Activated CD4-positive, alpha-beta T cell treated with anti-CD3 and anti-CD28 coated beads, Interleukin-2, amount 10 ng/mL, durations not matched to agents 24 days and 14 days (primary cell): ENCODE measurements at places on chromosomes 12 and 14.
A peak's percentile ranks its signal among the peaks of the same experiment; 100 is the strongest.

GRCh38 chr12:104643819-104644669, 187.3 kb downstream of the CHST11 start:
- no peak for DNase-seq

DNA sequence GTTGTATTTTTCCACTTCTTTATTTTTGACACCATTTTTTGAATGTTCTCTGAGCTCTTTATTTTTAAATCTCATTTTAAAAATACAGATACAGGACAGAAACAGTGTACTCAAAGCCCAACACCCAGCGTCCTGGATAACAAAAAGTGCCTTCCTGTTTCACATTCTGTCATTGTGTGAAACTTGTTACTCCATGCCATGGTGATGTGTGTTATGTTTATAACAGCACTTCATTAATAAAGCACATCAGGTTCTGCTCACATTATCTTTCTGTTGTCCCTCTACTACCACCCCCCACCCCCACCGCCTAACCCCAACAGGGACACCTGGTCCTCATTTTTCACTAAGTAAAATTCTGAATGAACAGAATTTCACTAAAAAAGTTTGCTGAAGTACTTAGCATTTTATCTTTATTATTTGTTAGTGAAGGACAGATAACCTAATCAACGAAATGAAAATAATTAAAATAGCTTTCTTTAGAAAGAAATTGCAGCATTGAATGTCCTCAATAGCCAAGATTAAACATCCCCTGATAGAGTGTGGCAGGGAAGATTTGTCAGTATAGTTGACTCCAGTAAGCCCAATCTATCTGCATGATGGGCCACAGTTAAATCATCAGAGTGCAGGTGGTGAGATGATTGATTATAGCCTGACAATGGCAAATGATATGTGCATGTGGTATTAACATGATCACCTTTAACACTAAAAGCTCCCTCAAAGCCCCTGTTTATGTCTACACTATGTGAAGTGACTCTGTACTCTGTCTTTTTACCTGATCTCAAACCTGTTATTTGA, 153.9 kb downstream of the ACSS3 start:
- no peak for DNase-seq

- DNase-seq: no peak
Measured at GRCh38 chr12:125166041-125166440, 100.8 kb downstream of the AACS start.

DNA sequence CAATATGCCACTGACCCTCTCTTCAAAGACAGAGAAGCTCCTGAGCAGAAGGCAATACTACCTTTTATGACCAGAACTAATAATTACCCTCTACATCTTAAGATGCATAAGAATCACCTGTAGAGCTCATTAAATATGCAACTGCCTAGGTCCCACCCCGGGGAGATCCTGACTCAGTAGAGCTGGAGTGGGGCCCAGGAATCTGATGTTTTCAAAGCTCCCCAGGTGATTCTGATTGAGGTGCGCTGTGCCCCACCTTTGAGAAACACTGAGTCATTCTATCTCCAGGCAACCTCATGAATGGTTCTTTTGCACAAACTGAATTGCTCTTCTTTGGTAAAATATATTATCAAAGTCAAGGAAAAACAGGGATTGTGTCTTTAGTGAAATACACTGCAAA, 149.3 kb upstream of the BMP4 start:
- DNase-seq: no peak

- DNase-seq: no peak
Measured at GRCh38 chr12:132284071-132284826, 45.1 kb downstream of the GALNT9 start.

DNA sequence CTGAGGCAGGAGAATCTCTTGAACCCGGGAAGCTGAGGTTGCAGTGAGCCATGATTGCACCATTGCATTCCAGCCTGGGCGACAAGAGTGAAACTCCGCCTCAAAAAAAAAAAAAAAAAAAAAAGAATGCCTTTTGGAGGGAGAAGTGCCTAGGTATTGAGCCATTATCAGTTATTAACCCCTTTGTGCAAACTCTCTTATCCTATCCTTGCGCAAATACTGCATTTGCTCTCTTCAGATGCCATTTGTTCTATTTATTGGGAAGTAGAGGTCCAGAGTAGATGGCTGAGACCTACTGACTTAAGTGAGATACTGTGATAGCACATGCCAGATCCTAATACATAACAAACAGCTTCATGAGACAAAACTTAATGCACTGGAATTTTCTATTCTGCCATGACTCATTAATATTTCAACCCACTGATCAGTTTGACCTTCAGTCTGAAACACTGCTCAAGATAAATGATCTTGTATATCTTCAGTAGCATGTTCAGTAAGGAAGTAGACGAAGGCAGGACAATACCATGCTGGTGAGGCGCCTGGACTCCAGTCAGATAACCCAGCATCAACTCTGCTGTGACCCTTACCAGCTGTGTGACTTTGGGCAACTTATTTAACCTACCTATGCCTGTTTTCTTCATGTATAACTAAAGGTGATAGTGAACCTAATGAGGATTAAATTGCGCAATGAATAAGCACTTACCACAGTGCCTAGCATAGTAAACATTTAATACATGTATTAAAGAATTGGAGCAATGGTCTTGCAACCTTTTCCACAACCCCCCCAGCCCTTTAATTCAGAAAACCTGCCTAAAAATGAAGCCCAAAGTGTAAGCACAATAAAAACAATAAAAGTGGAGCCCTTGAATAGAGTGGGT, 5.7 kb upstream of the DNAAF2 start:
- peak; percentile 49 for DNase-seq

- DNase-seq: no peak
Measured at GRCh38 chr12:87096082-87096585, 839.9 kb upstream of the MGAT4C start.

- DNase-seq: peak; percentile 56
Measured at GRCh38 chr12:546265-546919, 86.7 kb downstream of the B4GALNT3 start.

GRCh38 chr14:75634848-75635247, 25.8 kb downstream of the ERG28 start:
- DNase-seq: no peak

- peak; percentile 84 for DNase-seq
Measured at GRCh38 chr12:10722502-10722904, 620 bp downstream of the YBX3 start.

DNA sequence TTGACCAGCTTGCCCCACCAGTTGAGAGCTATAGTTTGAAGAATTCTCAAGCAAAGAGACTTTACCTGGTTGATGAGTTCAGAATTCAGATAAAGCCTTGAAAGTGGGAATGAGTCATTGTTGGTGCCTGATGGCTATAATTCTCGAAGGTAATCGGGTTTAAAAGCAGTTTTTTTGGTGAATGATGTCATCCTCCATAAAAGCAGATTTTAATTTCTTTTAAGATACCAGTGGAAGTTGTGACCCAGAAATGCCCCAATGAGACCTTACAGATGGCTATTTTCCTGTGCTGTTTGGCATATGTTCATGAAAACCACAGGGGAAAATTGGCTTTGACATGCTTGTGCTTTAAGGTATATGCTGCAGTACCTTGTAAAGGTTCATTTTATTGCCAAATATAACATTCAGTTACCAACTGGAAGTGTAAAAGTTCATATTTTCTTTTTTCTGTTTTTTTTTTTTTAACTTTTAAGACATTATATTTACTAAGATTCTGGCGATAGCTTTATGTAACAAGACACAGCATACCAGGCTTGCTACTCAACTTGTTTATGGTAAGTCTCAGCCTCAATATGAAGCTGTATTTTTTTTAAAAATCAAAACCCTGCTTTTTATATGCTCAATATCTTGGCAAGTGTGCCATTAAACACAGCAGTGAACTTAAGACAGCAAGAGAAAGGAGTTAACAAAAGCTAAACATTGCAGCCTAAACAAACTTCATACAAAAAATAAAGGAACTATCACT, 119.3 kb downstream of the LMNTD1 start:
- DNase-seq: no peak

- DNase-seq: no peak
Measured at GRCh38 chr14:68165274-68165843, 345.8 kb downstream of the RAD51B start.

DNA sequence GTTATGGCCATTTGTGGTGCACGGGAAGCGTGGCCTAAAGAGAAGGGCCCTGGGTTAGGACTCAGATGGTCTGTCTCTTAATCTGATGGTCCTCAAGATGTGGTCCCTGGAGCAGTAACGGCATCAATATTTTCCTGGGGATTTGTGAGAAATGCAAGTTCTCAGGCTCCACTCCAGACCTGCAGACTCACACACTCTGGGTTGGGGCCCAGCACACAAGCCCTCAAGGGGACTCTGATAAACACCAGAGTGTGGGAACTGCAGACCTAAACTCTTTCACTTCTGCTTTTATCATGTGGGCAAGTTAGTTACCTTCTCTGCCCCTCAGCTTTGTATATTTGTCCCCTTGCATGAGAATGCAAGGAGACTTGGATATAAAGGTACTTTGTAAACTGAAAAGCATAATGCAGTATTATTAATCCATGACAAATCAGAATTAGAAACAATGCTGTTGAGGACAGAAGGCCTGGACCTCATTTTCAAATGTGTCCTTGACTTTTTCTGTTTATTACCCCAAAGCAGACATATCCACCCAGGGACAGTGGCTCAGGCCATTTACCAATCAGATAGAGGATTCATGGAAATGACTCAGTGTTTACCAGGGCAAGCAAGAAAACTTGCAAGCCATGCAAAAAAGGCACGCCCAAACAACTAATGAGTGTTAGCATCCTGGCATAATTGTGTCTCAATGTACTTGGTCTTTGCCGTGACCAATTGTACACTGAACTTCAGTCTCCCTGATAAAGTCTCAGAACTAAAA, 157.0 kb downstream of the ASCL1 start:
- no peak for DNase-seq

GRCh38 chr12:32454866-32455265, 55.5 kb downstream of the FGD4 start:
- no peak for DNase-seq

DNA sequence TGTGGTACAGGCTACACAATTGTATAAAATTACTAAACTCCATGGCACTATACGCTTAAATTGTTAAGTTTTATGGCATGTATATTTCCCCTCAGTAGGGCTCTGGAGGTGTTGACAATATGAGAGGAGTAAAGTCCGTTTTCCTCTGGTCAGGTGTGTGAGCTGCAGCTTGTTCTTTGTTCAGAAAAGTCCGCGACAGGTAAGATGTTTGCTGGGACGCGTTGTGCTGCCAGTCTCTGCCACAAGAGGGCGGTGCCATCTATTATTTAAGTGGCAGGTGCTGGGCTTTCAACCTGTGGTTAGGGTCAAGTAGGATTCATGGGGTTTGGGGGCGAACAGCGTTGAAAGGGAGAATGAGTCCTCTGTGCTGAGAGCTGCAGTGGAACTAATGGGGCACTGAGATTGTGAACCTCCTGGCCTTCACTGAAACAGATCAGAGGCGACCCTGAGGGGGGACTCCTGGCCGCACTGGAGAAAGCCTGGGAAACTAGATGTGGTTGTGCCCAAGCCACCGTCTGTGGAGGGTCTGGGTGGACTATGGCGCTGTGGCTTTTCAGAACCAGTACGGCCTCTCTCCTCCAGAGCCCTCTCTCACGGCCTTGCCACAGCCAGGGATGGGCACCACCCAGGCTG, 179.0 kb downstream of the SLC15A4 start:
- DNase-seq: peak; percentile 71

- DNase-seq: no peak
Measured at GRCh38 chr12:3101309-3102024, 24.3 kb downstream of the TSPAN9 start.

DNA sequence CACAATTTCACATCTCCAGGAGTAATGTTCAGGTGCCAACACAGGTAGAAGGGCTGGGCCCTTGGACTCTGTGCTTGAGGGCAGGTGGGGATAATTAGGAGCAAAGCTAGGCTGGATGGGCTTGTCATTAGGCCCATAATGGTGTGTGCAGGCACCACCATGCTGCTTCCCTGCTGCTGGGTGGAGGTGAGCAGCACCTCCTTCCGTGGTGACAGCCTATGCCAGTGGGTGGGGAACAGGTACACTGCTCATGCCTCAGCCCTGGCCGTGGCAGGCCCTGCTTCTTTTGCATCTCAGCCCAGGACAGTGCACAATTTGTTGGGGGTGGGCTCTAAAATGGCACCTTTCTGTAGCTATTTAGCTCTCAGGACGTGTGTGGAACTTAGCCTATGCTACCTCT, 955.5 kb downstream of the TMTC2 start:
- DNase-seq: no peak

DNA sequence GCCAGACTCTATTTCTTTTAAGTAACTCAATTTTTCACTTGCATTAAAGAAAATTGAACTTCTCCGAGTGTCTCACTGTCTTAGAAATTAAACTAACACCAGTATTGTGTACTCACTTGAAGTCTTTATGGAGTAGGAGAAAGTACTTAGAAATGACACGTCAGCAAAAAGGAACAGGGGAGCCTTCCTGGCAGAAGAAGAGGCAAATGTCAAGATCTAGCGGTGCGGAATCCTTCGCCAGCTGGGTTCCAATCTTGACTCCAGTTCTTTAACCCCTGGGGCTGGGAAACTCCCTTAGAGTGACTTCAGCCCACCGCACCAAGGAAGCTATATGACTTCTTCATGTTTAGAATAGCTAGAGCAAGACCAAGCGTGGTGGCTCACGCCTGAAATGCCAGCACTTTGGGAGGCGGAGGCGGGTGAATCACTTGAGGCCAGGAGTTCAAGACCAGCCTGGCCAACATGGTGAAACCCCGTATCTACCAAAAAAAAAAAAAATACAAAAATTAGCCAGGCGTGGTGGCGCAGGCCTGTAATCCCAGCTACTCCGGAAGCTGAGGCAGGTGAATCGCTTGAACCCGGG, 34.4 kb downstream of the WBP11 start:
- DNase-seq: peak; percentile 75

DNA sequence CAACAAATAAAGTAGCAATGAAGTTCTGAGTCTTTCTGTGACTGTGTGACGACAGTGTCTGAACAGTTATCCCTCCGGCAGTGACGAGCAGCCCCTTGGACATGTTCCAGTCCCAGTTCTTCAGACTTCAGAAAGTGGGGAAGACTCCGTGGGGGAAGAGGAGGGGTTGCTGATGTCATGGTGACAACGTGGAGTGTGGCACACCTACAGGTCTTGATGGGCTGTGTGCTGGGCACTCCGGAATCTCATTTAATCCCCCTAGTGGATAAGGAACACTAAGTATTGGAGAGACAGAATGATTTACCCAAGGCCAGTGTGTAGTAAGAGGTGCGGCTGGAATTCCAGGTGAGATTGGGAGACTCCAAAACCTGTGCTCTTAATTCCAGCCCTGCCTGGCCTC, 280.2 kb downstream of the CACNA1C start:
- DNase-seq: no peak

DNA sequence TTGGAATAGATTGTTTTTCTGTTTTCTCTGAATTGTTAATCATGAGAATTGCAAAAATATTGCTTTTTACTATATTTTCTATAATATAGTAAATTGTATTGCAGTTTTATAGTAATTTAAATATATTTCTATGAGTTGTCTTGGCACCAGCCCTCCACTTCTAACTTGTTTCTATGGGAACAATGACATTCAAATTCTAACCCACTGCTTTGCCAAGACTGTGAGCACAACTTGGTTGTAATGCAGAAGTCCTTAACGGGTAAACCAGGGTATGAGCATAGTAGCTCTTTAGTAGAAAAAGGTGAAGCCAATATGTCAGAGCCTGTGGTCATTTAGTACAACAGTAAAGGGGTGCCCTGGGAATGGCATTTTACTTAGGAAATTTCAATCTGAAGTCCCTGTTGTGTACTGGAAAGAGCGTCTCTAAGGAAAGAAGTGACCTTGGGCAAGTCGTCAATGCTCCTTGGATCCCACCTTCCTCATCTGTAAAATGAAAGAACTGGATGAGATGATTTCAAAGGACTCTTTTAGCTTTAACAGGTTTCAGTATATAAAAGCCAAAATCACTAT, 283.3 kb downstream of the ATP23 start:
- no peak for DNase-seq
